Right ventricle myocardium superior (tissue), 1 donor: ENCODE measurements at places on chromosomes 16 and 17. TPM values are rescaled to one million over a fixed set of nuclear protein-coding genes. Genes with fewer than 3 reads are reported as not detected.

DNA sequence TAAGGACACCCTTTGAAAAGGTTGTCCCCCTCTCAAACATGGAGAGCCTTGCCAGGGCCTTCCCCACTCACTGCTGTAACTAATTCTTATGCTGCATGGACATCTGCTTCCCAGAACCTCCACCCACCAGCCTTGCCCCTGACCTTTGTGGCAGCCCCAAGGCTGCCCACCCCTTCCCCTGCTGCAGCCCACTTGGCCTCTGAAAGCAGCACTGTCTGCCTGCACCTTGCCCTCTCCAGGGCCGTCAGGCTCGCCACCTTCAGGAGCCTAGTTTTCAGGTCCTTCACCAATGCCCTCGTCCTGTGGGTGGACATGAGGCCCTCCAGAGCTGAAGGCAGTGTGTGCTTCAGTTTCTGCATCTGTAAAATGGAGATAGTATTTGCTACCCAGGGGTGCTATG, 2.7 kb upstream of the CORO1A start:
- no peak for DNase-seq

DNA sequence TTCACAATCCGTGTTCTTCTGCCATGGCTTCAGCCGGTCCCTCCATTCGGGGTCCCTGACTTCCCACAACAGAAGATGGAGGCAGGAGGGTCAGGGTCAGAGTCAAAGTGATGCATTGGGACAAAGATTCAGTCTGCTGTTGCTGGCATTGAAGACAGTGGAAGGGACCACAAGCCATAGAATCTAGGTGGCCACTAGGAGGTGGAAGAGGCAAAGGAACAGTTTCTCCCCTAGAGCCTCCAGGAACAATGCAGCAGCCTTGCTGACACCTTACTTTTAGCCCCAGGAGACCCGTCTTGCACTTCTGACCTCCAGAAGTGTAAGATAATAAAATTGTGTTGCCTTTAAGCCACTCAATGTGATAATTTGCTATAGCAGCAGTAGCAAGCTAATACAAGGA, 55.9 kb downstream of the MFSD11 start:
- no peak for DNase-seq

DNA sequence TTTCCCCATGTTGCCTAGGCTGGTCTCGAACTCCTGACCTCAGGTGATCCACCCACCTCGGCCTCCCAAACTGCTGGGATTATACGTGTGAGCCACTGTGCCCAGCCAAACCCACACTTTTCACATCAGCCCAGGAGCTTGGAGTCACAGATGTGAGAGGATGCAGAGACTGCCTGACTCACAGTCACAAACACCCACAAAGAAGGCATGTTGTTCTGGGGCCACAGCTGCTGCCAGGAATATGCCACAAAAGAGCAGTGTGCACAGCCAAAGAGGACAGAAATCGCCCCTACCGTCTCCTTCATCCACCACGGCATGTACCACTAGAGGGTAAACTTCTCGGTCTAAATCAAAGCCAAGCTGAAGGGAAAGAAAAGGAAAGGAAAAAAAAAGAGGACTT, 25.1 kb upstream of the FOXJ1 start:
- no peak for DNase-seq

GRCh38 chr16:28163699-28164098, 48.1 kb downstream of the XPO6 start:
- no peak for DNase-seq

- no peak for DNase-seq
These were observed 91.1 kb downstream of the RGS9 start for GRCh38 chr17:65228287-65228686.

- no peak for DNase-seq
These were observed 129.9 kb downstream of the RAP1GAP2 start for GRCh38 chr17:2926019-2926650.

DNA sequence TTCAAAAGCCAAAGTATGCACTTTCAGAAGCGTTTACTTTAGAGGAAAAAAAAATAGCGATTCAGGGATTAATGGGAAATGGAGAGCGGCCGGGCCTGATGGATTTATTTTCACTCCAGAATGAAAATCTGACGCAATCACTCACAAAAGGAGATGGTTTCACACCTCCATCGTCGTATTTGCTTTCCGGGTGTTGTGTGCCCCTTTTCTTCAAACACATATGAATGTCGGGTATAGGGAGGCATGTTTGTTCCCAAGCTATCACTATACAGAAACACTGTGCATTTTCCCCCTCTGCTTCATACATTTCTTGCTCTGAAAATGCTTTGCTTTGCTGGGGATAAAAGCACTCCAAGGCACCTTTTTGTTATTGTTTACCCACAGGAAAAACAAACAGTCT, 562.2 kb upstream of the ZFHX3 start:
- no peak for DNase-seq

GRCh38 chr17:80101011-80101945, at the start of gene GAA:
TSS of gene GAA (plus strand) at chr17:80101581. CDS start at chr17:80104587, 3,006 bp downstream.
- DNase-seq: peak; percentile 92

DNA sequence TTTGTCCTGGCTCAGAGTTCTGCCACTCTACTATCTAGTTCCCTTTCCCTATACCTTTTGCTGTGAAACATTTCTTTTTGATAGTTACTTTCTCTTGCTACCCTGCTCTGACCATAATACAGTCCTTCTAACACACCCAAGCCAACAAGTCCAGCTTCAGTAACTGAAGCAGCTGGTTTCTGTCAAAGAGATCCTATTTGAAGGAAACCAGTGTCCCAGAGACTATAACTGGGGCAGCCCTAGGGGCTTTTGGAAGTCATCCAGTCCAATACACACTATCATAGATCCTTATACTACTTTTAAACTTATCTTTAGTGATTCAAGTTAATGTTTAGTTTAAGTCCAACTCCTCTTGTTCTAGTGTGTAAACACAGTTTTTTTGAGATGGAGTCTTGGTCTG, 17.3 kb upstream of the DHRS13 start:
- DNase-seq: no peak

GRCh38 chr16:77496934-77497333, 62.1 kb upstream of the ADAMTS18 start:
- DNase-seq: no peak

GRCh38 chr16:3349175-3349574, 6.5 kb upstream of the OR2C1 start:
- DNase-seq: no peak

DNA sequence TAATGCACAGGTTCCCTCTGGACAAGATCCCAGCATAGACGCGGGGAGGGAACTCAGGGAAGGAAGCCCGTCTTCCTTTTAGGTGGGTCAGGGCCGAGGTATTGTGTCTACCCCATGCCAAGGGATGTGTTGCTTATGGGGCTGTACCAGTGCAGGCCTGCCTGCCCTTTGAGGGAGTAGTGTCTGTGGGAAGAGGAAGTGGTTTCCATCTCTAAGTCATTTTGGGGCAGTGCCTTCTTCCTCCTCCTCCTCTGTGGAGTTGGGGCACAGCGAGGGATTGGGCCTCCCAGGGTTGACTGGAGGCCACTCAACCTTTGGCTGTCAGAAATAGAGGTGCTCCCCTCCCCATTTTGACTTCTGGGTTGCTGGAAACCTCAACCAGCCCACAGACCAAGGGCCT, 26.5 kb downstream of the GJD3 start:
- no peak for DNase-seq

DNA sequence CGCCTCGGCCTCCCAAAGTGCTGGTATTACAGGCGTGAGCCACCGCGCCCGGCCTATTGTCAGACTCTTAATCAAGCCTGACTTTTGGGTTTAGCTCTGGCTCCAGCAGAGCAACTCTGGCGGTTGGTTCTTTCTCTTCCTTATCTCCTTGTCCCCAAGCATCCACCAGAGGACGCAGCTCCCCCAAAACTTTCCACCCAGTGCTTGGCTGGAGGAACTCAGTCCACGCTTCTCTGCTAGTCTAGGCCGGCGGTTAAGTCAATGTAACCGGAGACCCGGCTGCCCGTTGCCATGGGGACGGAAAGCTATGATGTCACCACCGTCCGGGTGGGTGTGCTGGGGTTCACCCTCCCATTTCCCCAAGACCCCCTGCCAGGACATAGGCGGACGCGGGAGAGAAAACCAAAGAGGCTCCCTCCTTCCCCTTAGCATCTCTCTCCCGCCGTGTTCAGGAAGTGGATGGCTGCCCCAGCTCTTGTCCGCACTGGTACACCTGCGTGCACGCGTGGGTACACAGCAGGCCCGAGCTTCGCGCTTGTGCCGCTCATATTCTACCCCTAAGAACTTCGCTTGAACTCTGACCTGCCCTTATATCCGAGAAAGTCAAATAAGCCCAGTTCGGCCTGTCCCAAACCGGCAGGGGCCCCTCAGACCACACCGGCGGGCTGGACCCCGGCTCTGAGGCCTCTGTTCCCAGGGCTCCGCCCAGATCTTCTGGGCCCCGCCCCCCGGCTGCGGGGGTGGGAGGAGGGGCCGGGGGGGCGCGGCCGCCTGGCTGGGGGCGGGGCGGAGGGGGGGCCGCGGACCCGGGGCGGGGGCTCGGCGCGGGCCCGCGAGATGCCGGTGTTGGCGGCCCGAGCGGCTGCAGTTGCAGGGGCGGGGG, at the start of gene RND2:
TSS of gene RND2 (plus strand) at position 825 of the 883 bp plus-strand sequence. CDS start 117 bp downstream, outside the sequence.
- peak; percentile 90 for DNase-seq

DNA sequence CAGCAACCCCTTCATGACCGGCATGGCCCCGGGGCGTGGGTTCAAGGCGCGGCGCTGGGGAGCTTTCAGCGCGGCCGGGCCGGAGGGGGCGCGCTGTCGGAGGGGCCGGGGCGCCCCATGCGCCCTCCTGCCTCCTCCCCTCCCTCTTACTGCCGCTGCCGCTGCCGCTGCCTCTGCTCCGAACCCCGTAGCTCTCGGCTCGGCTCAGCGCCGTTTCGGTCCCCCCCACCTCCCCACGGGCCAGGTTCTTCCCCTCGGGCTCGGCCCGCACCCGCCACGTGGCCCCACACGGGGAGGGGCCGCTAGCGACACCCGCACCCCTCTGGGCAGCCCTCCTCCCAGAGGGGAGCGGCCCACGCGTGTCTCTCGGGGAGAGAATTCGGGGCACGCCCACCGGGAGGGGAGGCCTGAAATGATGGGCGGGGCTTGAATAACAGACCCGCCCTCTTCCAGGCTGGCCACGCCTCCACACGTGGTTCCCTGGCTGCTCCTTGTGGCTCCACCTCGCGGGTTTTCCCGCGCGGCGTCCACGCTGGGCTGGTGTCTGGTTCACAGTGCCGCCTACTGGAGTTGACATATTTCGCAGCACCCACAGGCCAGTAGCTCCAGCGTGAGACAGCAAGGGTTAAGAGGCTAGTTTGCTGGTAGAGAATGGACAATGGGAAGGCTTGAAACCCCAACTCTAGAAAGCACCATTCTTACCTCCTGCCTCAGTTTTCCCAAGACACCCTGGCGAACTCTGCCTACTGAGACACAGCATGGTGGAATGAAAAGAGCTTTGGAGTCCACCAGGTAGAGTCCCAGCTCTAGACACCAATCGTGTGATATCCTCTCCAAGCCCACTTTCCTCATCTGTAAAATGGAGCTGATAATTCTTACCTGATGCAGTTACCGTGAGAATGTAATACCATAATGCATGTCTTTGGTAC, at the start of gene KCNH4:
TSS of gene KCNH4 (minus strand) at position 221 of the 929 bp plus-strand sequence. CDS start at position 24, 197 bp downstream.
- DNase-seq: peak; percentile 90

GRCh38 chr17:20852990-20853370, 189.8 kb downstream of the USP22 start:
- no peak for DNase-seq

- DNase-seq: no peak
These were observed 23.0 kb upstream of the CYLD start for GRCh38 chr16:50718761-50719400.

GRCh38 chr16:72182976-72183375, 11.0 kb upstream of the PMFBP1 start:
- DNase-seq: no peak

DNA sequence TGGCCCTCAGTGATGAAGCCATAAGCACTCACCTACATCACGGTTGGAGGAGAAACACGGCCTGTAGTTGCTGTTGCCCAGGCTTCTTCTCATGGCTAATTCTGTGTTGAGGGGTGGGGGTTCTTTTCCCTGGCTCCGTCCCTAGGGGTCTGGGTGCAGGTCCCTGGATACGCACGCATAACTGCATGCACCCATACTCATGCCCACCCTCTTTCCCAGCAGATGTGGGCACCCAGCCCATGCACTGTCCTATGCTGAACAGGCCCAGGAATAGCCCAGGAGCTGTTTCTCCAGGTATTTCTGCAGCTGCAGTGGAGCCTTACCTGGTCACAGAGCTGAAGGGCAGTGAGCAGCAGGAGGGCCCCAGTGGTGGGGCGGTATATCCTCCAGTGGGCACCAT, 18.1 kb downstream of the ST6GALNAC1 start:
- DNase-seq: no peak

GRCh38 chr17:13746404-13746803, 144.7 kb upstream of the HS3ST3A1 start:
- DNase-seq: no peak

MYOCD gene
- total RNA-seq: 33.7 TPM

KRT35 gene
- total RNA-seq: not detected

KRT12 gene
- total RNA-seq: not detected

KRTAP4-9 gene
- not detected for total RNA-seq

KRT13 gene
- not detected for total RNA-seq

CRYM gene
- 70.0 TPM for total RNA-seq

ABAT gene
- 3.4 TPM for total RNA-seq

FN3KRP gene
- 13.2 TPM for total RNA-seq

KRT25 gene
- not detected for total RNA-seq
